Activated CD4-positive, alpha-beta T cell treated with anti-CD3 and anti-CD28 coated beads, Interleukin-2, amount 10 ng/mL, durations not matched to agents 7 days and 5 days (primary cell): ENCODE measurements at places on chromosomes 7 and 10. TPM values are rescaled to one million over a fixed set of nuclear protein-coding genes. Genes with fewer than 3 reads are reported as not detected.

DNA sequence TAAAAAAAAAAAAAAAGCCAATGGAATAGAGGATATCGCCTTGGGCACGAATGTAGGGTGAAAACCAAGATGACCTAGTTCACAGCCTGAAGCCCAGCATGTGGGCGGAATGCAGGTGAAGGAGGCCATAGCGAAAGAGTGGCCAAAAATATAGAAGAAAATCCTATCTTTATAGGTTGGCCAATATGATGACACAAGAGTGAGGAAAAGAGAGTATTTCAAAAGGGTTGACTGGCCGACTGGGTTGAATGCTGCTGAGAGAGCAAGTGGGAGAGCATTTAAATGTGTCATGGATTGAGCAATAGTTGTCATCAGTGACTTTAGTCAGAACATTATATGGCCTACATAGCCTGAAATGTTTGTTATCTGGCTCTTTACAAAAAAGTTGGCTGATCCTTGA lies 17.2 kb upstream of the GLI3 start:
- H3K36me3 ChIP-seq: no peaks in the 10 kb centered on the region
- H3K4me1 ChIP-seq: no peaks in the 10 kb centered on the region
- no peak overlapping the region for H3K27ac ChIP-seq
- no peak for DNase-seq
- peaks cover 5% of the 10 kb centered on the region for H3K27me3 ChIP-seq
- H3K4me3 ChIP-seq: no peak overlapping the region

GRCh38 chr10:69130251-69130650 lies 6.3 kb downstream of the VPS26A start:
- no peak overlapping the region for H3K4me3 ChIP-seq
- DNase-seq: no peak
- peaks cover 21% of the 10 kb centered on the region for H3K36me3 ChIP-seq
- no peak overlapping the region for H3K27ac ChIP-seq
- no peaks in the 10 kb centered on the region for H3K27me3 ChIP-seq

DNA sequence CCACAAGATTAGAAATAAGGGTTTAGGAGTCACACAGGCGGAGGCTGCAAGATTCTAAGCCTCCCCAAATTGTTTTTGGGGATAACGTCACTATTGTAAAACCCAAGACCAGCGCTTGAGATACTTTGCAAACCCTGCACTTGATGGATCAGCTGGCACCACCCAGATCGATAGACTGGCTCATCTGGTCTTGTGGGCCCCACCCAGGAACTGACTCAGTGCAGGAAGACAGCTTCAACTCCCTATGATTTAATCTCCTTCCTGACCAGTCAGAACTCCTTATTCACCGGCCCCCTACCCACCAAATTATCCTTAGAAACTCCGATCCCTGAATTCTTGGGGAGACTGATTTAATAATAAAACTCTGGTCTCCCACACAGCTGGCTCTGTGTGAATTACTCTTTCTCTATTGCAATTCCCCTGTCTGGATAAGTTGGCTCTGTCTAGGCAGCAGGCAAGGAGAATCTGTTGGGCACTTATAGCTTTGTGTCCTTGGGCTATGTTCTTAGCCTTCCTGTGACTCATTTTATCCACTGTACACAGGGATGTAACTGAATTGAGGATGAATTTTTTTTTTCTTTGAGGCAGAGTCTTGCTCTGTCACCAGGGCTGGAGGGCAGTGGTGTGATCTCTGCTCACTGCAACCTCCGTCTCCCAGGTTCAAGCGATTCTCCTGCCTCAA lies 64.4 kb upstream of the CARD11 start:
- H3K4me1 ChIP-seq: peaks cover 88% of the 10 kb centered on the region
- H3K36me3 ChIP-seq: peaks cover 49% of the 10 kb centered on the region
- H3K27me3 ChIP-seq: no peaks in the 10 kb centered on the region

- H3K27ac ChIP-seq: no peak overlapping the region
- H3K27me3 ChIP-seq: peaks cover 37% of the 10 kb centered on the region
- no peak overlapping the region for H3K4me3 ChIP-seq
- H3K36me3 ChIP-seq: no peaks in the 10 kb centered on the region
- H3K4me1 ChIP-seq: peaks cover 39% of the 10 kb centered on the region
Measured at GRCh38 chr10:129030996-129031843, 435.8 kb upstream of the MGMT start.

GRCh38 chr7:127833641-127834040 lies 181.6 kb downstream of the SND1 start:
- no peak overlapping the region for H3K4me3 ChIP-seq
- no peak for DNase-seq
- H3K27me3 ChIP-seq: no peaks in the 10 kb centered on the region
- no peak overlapping the region for H3K27ac ChIP-seq
- H3K36me3 ChIP-seq: peaks cover 31% of the 10 kb centered on the region

DNA sequence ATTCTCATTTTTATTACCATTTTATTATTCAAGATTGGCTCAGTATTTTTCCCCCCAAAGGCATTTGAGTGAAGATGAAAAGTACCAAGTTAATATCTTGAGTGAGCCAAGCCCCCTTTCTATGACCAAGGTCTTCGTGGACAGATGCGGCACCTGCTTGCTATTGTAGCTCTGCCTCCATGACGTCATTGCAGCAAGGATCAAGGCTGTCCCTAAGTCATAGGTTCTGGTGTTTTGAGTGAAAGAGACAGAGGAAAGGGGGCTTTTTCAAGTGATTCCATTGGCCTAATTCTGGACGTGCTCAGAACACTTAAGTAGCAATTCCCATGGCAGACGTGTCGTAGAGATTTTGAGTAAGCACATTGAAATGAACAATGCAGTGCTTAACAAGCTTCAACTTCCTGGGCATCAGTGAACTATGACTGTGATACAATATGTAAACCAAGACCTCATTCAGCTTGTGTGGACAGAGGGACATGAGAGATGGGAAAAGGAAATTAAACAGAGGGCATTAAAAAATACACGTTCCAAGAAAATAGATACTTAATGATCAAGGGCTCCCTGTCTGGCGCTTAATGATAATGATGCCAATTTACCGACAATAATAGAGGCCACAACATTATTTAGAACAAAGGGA lies 248.7 kb upstream of the NPVF start:
- H3K4me1 ChIP-seq: no peaks in the 10 kb centered on the region
- H3K27ac ChIP-seq: no peak overlapping the region
- no peaks in the 10 kb centered on the region for H3K36me3 ChIP-seq
- peaks cover 3% of the 10 kb centered on the region for H3K27me3 ChIP-seq
- H3K4me3 ChIP-seq: no peak overlapping the region

MNX1 gene
- total RNA-seq: not detected

KIAA1549 gene
- total RNA-seq: 0.12 TPM

BHLHA15 gene
- total RNA-seq: not detected

DNA sequence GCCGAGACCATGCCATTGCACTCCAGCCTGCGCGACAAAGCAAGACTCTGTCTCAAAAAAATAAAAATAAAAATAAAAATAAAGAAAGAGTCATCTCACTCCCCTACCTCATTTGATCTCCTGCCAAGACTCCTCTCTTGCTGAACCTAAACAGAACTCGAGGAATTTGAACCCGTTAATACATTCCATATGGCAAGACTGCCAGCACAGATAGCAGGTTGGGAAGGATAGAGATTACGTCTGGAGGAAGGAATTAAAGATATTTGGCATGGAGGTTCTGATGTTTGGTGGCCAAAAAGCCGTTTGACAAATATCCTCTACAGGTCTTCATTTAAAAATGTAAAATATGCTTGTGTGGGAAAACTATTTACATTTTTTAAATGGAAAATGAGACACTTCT lies 549.6 kb downstream of the HTR7 start:
- H3K4me1 ChIP-seq: no peaks in the 10 kb centered on the region
- H3K4me3 ChIP-seq: no peak overlapping the region
- no peak for DNase-seq
- no peak overlapping the region for H3K27ac ChIP-seq
- H3K27me3 ChIP-seq: no peaks in the 10 kb centered on the region

- no peaks in the 10 kb centered on the region for H3K36me3 ChIP-seq
- no peak for DNase-seq
- peaks cover 18% of the 10 kb centered on the region for H3K27me3 ChIP-seq
- peaks cover 7% of the 10 kb centered on the region for H3K4me1 ChIP-seq
Measured at GRCh38 chr7:151987748-151988529, 31.7 kb downstream of the GALNTL5 start.

DNA sequence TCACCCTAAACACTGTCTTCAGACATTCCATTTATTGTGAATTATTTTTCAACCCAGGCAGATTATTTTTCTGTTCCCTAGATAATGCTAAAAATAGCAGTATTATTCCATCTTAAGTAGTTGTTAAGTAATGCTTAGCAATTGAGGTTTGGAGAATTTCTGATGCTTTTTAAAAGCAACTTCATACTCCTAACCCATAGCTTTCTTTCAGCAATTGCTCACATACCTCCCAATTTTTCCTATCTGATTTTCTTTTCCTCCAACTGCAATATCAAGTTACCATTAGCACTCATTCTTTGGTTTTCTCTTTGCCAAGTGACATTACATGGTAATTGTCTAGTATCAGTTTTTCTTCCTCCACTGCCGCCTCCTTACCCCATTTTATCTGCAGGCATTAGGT lies 104.7 kb downstream of the GPR85 start:
- no peak overlapping the region for H3K4me3 ChIP-seq
- DNase-seq: no peak
- no peak overlapping the region for H3K27ac ChIP-seq

GRCh38 chr10:94358480-94358879 lies 4.3 kb downstream of the NOC3L start:
- peaks cover 32% of the 10 kb centered on the region for H3K4me1 ChIP-seq
- peaks cover 40% of the 10 kb centered on the region for H3K36me3 ChIP-seq
- no peak for DNase-seq
- no peak overlapping the region for H3K27ac ChIP-seq
- H3K27me3 ChIP-seq: no peaks in the 10 kb centered on the region

DNA sequence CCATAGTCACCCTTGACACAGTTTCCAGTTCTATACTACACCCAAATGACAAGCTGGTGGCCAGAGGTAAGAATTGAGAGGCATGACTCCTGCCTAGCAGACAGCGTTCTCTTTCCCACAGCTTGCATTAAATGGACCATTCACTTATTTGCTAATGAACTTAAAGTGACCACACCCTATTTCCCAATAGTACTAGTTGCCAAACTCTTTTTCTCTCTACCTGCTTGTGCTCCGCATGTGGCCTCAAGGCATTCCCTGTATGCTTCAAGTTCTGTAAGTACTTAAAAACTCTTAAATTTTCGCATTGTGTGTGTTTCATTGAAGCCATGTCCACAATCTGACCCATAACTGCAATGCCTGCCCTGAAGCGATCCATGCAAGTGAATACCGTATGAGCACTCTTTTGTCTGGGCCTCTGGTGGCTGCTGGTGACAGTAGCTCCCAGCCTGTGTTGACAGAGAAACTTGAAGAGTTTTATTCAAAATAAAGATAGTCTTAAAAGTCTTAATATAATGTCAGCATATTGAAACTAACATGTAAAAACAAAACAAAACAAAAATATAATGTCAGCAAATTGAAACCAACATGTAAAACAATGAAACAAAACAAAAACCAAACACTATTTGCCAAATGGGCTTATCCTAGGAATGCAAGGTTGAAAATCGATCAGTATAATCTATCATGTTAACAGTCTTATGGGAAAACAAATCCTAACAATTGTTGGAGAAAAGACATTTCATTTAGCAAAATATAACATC lies 73.6 kb downstream of the CCSER2 start:
- H3K27ac ChIP-seq: no peak overlapping the region
- no peak overlapping the region for H3K4me3 ChIP-seq
- H3K27me3 ChIP-seq: no peaks in the 10 kb centered on the region
- H3K4me1 ChIP-seq: peaks cover 23% of the 10 kb centered on the region
- no peak for DNase-seq

- no peak for DNase-seq
- H3K4me3 ChIP-seq: peak overlapping the region; percentile 71
- H3K4me1 ChIP-seq: peaks cover 34% of the 10 kb centered on the region
- H3K36me3 ChIP-seq: no peaks in the 10 kb centered on the region
- H3K27me3 ChIP-seq: peaks cover 34% of the 10 kb centered on the region
Measured at GRCh38 chr10:12348294-12348869, 965 bp upstream of the CAMK1D start.

RBM17 gene
- 164 TPM for total RNA-seq

ANXA8 gene
- total RNA-seq: 0.30 TPM

GRCh38 chr7:33979807-33980355 lies 74.5 kb downstream of the BMPER start:
- no peaks in the 10 kb centered on the region for H3K36me3 ChIP-seq
- H3K27me3 ChIP-seq: no peaks in the 10 kb centered on the region
- no peak overlapping the region for H3K27ac ChIP-seq

- H3K4me1 ChIP-seq: no peaks in the 10 kb centered on the region
- H3K4me3 ChIP-seq: no peak overlapping the region
- no peak for DNase-seq
- H3K27ac ChIP-seq: no peak overlapping the region
- no peaks in the 10 kb centered on the region for H3K36me3 ChIP-seq
Measured at GRCh38 chr10:106384496-106384895, 780.0 kb downstream of the SORCS1 start.

DNA sequence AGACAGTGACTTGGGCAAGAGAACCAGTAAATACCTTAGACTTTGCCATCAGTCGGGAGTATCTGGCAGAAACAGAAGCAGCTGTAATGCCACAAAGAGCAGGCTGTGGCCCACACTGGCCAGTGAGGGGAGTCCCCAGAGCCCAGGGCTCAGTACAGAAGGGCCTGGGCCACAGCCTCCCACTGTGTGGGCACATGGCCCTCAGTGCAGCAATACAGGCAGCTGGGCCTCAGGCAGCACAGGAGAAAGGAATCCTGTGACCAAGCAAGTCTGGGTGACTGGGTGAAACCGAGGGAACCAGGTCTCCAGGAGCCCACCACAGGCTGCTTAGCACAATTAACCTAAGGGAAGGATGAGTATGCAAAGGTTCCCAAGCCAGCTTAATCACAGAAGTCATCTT lies 14.0 kb downstream of the WDR91 start:
- no peak overlapping the region for H3K4me3 ChIP-seq
- peaks cover 25% of the 10 kb centered on the region for H3K36me3 ChIP-seq
- H3K27ac ChIP-seq: no peak overlapping the region
- H3K27me3 ChIP-seq: no peaks in the 10 kb centered on the region
- no peaks in the 10 kb centered on the region for H3K4me1 ChIP-seq

CDNF gene
- total RNA-seq: 0.85 TPM

PRXL2A gene
- 5.4 TPM for total RNA-seq

DNA sequence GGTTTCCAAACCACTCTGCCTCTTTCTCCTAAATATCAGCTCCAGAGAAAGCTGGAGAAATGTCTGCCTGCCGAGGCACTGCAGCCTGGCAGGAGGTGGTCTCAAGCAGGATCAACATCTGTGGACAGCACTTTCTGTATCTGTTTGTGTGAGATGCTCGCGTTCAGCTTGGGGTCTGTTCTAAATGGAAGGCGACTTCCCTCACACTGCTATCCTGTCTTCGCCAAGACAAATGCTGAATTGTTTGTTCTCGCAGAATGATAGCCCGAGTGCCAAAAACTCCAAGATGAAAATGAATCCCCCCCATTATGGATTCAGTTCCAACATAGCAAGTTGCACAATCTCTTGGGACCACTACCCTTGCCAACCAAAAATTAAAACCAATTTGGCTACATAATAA lies 72.2 kb upstream of the PALS2 start:
- H3K27ac ChIP-seq: no peak overlapping the region
- H3K27me3 ChIP-seq: peaks cover 2% of the 10 kb centered on the region
- H3K4me1 ChIP-seq: peaks cover 4% of the 10 kb centered on the region
- no peak overlapping the region for H3K4me3 ChIP-seq
- DNase-seq: no peak
- no peaks in the 10 kb centered on the region for H3K36me3 ChIP-seq
